ENCODE measurements at places on chromosomes 11 and 22.

DNA sequence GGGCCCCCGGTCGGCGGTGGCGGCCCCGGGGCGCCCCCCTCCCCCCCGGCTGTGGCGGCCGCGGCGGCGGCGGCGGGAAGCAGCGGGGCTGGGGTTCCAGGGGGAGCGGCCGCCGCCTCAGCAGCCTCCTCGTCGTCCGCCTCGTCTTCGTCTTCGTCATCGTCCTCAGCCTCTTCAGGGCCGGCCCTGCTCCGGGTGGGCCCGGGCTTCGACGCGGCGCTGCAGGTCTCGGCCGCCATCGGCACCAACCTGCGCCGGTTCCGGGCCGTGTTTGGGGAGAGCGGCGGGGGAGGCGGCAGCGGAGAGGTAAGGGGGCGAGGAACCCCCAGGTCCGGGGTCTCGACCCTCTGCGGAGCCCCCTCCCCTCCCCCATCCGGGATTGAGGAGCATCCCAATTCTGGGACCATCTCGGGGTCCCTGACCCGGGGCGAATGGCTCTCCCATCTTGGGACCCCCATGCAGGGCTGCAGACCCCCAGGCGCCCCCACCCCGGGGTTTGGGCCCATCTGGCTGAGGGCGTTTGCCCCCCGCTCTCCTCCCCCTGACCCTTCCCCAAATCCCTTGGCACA, 431 bp downstream of the KMT2A start:
- DNase-seq: peak; percentile 70

GRCh38 chr11:3133261-3134217, 31.6 kb downstream of the OSBPL5 start:
- DNase-seq: peak; percentile 46

- DNase-seq: no peak
These were observed 146.3 kb upstream of the B3GAT1 start for GRCh38 chr11:134558258-134558835.

DNA sequence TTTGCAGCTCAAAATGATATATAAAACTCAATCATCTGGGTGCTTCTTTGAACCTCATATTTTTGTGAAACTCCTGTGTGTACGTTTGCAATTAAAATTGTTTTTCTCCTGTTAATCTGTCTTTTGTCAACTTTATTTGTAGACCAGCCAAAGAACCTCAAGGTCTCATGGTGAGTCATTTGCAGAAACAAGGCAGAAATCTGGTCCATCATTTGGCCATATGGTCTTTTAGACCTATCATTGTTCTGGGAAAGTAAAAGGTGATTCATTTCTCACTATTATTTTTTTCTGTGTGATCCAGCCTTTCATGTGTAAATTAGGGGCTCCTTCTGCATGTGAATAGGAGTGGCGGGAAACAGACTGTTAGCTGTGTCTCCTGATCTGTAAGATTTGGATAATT, 399.1 kb upstream of the DDI1 start:
- DNase-seq: no peak

DNA sequence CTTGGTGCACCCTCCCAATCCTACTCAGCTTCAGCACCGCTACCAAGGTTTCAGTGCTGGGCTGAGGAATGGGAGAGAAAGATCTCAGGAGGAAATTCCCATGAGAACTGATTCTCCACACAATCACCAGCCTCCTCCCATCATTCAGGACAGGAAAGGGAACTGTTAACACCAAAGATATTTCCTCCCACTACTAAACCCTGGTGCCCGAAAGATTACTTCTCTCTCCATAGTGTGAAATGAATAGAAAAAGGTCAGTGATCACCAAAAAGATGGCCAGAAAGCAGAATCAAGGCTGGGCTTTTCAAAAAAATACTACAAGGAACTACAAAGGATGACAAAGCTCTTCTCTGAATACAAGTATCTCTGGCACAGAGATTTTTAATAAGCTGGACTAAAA, 26.1 kb downstream of the TCIRG1 start:
- no peak for DNase-seq

DNA sequence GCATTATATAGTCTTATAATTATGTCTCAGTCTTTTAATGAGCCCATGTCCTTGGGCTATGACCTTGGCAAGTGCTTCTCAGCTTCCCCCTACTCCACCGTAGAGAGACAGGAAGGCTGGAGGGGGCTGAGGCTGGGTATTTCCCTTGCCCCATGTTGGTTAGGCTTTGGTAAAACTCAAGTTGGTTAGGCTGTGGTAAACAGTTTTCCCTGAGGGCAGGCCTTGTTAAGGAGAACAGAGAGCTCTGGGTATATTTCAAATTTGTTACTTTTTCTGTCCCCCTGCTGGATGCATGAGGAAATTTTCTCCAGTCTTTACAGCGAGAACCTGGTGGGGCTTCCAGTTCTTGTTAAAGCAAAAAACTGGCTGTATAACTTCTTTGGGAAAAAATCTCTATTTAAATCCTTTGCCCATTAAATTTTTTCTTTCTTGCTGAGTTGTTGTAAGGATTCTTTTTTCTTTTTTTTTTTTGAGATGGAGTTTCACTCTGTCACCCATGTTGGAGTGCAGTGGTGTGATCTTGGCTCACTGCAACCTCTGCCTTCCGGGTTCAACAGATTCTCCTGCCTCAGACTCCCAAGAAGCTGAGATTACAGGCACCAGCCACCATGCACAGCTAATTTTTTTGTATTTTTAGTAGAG, 12.2 kb upstream of the DCHS1 start:
- peak; percentile 72 for DNase-seq

DNA sequence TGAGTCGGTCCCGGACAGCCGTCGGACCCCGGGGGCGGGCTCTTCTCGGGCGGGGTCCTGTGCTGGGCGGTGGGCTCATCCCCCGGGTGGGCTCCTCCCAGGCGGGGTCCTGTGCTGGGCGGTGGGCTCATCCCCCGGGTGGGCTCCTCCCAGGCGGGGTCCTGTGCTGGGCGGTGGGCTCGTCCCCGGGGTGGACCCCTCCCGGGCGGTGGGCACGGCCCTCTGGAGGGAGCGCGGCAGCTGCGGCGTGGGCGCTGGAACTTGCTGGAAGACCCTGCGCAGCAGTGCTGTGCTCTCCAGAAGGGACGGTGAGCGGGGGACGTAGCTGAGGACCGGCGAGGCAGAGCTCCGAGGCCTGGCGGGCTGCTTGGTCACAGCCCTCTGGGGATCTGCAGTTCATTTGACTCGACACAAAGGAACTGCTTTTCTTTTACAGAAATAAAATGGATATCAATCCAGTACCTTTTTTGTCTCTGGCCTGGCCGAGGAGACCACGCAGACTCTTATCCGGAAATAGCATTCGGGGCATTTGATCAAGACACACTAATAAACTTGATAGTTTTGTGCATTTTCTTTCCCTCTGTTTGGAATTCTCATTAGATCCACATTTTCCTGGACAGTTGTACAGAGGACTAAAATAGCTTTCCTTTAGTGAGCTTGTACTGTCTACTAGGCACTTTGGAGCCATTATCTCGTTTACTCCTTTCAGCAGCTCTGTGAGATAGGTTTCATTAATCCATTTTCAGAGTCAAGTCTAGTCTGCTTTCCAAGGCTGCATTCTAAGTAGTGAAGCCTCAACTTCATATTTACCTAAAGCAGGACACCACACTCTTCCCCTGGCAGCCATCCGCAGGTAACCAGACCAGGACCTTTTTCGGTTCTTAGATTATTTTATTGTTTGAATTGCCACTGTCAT, 812 bp downstream of the JAM3 start:
- DNase-seq: no peak

- no peak for DNase-seq
These were observed 38.5 kb downstream of the GRIK4 start for GRCh38 chr11:120550007-120550406.
